ENCODE measurements at places on chromosomes 2 and 18. TPM values are rescaled to one million over a fixed set of nuclear protein-coding genes. Genes with fewer than 3 reads are reported as not detected.

DNA sequence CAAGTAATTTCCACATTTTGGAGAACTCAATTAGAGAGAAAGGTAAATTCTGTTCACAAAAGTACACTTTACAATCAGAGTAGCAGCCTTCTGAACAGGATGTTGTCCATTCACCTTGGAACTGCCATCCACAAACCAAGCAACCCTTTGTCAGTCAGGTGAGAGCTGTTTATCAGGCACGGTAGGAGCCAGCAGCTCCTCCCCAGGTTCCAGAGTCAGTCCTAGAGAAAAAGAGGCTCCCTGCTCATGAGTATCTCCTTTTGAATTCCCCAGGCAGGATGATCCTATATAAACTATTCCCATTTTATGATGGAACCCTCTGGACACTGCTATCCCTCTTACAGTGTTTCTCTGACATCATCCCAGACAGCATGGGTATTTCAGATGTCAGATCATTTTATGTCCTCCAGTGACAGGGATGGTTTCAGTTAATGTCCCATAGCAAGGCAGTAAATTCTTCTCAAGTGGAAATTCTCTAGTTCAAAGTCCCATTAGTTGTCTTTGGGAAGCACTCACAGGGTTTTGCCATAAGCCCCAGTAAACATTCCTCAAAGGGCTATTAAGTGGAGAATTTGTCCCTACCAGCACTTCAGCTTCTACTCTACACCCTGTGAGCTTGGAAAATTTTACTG, 34.5 kb upstream of the CSRNP3 start:
- H3K36me3 ChIP-seq = no peaks in the 10 kb centered on the region
- H3K27me3 ChIP-seq = no peaks in the 10 kb centered on the region
- no peaks in the 10 kb centered on the region for H3K4me1 ChIP-seq

DNA sequence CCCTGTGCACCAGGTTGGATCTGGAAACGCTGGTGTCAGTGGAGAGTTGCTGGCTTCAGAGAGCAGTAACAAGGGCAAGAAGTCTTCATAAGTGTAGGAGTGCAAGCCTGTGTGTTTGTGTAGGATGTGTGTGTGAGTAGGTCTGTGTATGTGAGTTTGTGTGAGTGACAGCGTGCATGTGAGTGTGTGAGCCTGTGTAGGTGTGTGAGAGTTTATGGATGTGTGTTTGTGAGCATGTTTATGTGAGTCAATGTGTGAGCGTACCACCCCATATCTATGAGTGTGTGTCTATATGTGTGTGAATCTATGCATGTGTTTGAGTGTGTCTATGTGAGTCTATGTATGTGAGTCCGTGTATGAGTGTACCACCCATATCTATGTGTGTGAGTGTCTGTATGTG, 86.5 kb upstream of the ATG16L1 start:
- no peaks in the 10 kb centered on the region for H3K4me1 ChIP-seq
- no peak for DNase-seq
- no peak overlapping the region for H3K4me3 ChIP-seq
- no peaks in the 10 kb centered on the region for H3K27me3 ChIP-seq

DNA sequence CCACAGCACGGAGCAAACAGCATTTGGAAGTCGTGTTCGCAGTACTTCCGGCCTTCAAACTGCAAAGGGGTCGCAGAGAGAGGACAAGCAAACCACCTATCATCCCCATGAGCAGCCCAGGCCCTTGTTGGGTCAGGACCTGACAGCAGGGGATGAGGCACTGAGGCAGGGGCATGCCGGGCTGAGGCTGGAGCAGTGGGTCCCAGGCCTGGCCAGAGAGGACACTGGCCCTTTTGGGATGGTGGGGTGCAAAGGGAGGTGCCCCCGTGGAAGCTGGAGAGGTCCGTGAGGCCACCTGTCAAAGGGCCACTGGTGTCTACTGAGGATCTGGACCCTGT, 8.9 kb downstream of the GPR17 start:
- H3K27ac ChIP-seq = no peak overlapping the region
- no peaks in the 10 kb centered on the region for H3K4me1 ChIP-seq
- DNase-seq = no peak
- H3K27me3 ChIP-seq = no peaks in the 10 kb centered on the region
- H3K4me3 ChIP-seq = no peak overlapping the region
- no peaks in the 10 kb centered on the region for H3K36me3 ChIP-seq

DNA sequence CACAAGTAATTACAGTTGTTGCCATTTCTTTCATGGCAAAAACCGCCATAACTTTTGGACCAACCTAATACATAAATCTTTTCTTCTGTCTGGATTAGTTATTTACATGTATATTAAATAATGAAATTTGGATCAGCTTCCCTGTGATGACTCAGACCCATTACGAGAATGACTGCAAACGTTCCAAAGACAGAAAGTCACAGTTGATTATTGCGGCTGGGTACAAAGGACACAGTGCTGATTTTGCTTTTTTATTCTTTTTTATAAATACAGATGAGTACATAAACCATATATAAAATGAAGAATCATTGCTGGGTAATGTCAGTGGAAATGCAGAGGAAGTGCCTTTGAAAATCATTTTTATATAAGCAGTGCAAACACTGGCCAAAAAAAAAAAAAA, 126.2 kb downstream of the TWIST2 start:
- no peak for DNase-seq
- H3K27me3 ChIP-seq = no peaks in the 10 kb centered on the region
- no peaks in the 10 kb centered on the region for H3K36me3 ChIP-seq

DNA sequence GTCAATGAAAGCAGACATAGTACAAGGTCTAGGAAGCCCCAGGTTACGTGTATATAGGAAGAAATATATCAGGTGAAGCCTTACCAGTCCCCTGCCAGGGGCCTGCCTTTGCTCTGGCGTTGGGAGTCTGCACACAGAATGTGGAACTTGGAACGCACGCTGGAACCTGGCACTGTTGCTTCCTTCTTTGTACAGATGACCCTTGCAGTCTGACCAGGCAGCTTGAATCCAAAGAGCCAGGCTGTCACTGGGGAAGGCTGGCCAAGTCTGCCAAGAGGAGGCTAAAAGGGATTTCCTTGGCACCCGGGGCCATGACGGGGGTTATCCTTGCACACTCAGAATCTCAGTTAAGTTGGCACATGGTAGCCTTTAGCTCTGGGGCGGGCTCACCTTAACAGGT, 39.5 kb downstream of the TMEM247 start:
- DNase-seq = no peak
- no peaks in the 10 kb centered on the region for H3K4me1 ChIP-seq
- H3K36me3 ChIP-seq = no peaks in the 10 kb centered on the region
- no peak overlapping the region for H3K27ac ChIP-seq

SCYGR4 gene
- not detected for total RNA-seq

CDCA7 gene
- 75.7 TPM for total RNA-seq

SEPTIN10 gene
- 93.6 TPM for total RNA-seq

ACVR1C gene
- total RNA-seq = 0.40 TPM
